ENCODE measurements at places on chromosomes 6 and 20.

GRCh38 chr20:57241363-57241991 lies 25.0 kb downstream of the BMP7 start:
- DNase-seq, result no peak

- DNase-seq, result no peak
Observed at GRCh38 chr20:48335308-48336050, 492.3 kb downstream of the PREX1 start.

- no peak for DNase-seq
Observed at GRCh38 chr20:3998998-3999397, 16.4 kb downstream of the RNF24 start.

GRCh38 chr6:143397227-143398222 lies 53.0 kb downstream of the ADAT2 start:
- DNase-seq, result no peak

DNA sequence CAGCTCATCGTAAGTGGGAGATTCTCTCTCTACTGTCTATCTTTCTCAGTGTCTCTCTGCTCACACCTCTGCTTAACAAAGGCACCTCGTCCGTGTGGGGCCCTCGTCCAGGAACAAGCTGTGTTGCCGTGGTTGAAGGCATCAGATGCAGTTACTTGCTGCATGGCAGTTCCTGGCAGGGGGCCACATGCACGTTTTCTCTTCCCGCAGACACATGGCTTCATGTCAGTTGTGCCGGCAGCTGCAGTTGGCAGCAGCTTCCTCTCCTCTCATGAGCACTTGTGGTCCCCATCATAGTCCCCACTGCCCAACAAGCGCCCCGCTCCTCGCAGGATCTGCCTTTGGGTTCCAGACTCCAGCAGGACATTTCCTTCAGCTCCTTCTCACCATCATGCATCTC lies 7.1 kb upstream of the AFDN start:
- no peak for DNase-seq

DNA sequence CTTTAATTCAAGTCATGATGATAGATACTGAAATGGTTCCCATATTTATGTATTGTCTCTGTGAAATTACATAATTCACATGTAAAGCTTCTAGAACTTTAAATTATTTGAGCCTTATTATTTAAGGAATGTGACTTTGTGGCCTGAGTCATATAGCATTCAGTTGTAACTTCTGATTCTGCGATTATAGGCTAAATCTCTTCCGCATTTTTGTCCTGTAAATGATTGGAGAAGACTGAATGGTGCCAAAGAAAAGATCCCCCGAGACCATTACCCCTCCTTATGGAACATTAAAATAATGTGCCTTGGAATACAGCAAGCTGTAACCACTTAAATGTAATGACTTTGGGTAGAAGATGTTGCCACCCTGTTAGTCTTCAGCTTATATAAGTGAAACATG lies 63.3 kb upstream of the MAP7 start:
- no peak for DNase-seq

- no peak for DNase-seq
Observed at GRCh38 chr6:27096834-27097511, 150.5 kb upstream of the PRSS16 start.

- DNase-seq, result no peak
Observed at GRCh38 chr6:140253096-140253495, 878.6 kb upstream of the CITED2 start.

GRCh38 chr6:100305209-100305869 lies 159.4 kb downstream of the SIM1 start:
- DNase-seq, result no peak

- DNase-seq, result no peak
Observed at GRCh38 chr6:108658174-108658573, 97.5 kb downstream of the FOXO3 start.
